ENCODE measurements at places on chromosomes 1 and 21.

DNA sequence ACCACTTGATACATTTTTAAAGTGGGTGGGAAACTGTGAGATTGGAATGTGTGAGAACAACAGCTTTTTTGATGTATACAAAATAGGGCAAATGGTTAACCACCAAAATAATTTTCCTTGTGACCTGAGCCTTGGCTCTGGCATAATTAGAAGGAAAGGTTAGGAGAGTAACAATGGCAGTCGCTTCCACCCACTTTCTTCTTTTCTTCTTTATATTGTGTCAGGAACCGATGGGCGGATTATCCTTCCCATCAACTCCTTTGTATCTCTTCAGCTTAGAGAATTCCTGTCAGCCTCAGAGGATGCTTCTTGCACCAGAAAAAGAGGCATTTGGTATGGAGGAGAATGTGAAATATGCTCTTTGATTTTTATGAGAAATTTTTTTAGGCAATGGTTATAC lies 90.6 kb downstream of the SDCCAG8 start:
- no peak for DNase-seq

DNA sequence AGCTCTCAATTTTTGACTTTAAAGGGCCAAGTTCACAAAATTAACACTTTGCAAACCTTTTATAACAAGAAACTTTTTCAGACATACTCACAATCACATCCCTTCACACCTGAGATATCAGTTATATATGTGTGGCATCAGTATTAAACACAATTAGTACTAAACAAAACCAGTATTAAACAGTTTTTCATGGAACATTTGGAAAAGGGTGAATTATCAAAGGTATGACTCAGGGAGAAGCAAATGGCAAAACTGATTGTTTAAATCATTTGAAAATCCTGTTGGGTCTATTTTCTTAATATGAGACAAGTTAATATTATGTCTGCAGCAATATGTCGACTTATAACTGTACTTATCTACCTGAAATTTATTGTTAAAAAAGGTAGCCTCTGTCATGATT lies 587.3 kb downstream of the NEGR1 start:
- no peak for DNase-seq

DNA sequence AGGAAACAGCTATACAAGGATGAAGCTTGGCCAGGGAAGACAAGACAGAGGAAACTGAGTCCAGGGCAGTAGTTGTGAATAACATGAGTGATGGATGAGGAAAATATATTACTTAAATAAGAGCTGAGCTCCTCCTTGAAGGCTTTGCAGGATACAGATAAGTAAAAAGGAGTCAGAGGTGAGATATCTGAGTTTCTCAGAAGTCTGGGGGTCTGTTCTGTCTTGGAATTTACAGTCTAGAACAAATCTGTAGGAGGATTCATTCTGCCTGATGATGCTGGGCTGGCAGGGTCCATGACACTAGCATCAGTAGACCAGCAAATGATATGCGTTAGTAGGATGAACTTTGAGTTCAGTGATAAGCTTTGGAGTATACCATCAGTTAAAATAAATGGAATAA lies 266.1 kb upstream of the POGK start:
- DNase-seq: no peak

DNA sequence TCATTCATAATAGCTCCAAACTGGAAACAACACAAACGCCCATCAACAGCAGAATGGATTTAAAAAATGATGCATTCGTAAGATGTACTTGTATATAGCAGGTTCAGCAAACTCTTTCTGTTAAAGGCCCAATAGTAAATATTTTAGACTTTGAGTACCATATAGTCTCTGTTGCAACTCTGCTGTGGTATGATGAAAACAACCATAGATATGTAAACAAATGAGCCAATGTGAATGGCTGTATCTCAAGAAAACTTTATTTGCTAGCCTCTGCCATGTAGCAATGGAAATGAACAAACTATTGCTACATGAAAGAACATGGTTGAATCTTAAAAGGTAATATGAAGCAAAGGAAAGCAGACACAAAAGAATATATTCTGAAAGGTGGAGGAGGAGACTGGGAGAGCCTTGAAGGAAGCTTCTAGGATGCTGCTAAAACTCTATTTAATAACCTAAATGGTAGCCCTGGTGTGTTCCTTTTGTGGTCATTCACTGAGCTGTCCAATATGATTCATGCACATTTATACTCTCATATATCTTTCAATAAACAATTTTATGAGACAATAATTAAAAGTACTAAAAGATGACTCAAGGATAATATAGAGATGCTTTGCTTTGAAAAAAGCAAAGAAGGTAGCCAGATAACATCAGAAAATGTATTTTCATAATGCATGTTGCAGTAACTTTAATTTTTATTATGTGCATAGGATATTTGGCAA lies 29.1 kb upstream of the FMO3 start:
- DNase-seq: no peak

DNA sequence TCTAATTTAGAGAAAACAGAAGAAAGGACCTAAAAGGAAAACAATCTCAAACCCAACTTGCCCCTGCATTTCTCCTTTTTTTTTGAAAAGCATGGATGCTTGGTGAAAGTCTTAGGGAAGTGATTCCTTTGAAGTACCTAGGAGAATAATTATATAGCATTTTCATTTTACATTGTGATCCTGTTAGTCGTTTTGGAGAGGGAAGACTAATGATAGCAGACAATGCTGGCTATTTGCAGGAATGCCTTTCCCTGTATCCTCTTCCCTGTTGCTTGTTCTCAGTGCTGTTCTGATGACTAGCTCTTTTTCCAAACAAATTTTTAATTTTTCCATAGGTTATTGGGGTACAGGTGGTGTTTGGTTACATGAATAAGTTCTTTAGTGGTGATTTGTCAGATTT lies 53.9 kb downstream of the LAMC1 start:
- peak; percentile 46 for DNase-seq

DNA sequence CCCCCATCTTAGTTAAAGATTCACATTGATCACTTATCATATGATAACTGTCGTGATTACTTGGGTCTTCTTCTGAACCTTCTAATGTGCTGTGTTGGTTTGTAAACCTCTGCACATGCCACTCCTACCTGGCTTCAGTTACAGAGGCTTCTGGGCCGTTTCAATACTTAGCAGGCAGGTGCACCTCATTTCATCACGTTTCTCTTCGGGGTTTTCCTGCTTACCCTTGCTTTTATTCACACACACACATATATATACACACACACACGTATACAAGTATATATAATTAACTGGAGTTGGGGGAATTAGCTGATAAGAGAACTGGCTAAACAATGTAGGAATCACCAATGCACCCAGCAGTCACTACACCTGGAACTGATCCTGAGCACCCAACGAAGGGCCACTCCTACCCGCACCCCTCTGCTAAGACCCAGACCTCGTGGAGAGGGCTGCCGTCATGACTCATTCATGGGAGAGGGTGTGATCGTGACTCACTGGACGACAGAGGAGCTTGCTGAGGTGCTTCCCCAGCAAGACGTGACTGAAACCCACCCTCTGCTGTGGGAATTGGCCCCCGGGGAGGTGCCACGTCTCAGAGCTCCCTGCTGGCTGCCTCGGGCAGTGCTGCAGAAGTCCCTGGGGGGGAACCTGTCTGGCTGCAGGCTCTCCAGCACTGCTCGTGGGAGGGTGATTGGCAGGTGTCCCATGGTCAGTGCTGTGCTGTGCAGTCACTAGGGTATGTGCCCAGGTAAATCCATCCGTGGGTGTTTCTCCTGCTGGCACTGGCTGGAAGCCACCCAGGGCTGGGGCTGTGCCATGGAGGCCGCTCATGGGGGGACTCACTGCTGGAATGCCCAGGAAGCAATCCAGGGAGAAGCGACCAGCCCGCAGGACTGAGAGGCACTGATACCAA lies 166.6 kb downstream of the DYRK1A start:
- DNase-seq: peak; percentile 73

DNA sequence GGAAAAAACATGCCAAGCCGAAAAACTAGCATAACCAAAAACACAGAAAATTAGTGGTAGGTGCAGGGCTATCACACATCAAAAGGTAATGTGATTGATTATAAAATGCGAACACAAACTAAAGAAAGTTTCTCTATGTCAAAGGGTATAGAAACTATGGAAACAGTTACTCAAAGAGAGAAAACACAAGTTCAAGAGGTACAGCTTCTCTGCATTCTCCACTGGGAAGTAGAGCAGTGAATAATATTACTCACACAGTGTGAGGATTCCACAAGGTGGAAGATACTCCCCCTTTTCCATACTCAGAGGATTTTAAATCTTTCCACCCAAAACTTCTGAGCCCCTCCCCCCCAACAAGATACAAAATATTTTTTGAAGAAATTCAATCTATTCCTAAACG lies 18.6 kb downstream of the AKT3 start:
- DNase-seq: no peak

DNA sequence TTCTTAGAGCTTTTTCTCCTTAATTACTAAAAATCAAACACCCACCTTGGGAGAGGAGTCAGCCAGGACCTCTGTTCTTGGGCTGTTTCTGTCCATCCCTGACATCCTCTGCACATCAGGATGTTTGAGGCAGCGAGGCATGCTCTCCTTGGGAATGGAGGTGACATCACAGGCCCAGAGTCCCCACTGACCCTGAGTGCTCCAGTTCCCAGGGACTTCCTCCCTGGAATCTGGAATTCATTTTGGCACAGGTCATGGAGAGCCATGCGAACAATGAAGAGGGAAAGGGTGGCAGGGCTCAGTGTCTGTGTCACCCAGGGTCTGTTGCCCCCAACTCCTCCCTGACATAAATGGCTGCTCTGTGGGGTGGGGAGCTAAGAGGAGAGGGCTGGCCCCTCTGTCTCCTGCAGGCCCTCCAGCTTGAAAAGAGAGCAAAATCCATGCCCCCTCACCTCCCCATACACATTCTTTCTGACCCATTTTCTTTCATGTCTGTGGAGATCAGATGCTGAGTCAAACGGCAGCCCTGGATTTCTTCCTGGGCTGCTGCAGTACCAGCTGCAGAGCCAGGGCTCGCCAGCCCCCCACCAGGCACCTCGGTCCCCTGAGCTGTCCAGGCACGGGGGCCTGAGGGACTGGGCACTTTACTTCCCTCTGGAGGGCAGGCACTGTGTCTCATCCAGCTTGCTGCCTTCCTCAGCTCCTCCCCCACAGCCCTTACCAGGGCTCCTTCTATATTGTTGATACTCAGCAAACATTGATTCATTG lies 102.0 kb downstream of the NMNAT2 start:
- DNase-seq: no peak

- DNase-seq: no peak
Observed at GRCh38 chr1:181216591-181216994, 128.1 kb downstream of the IER5 start.

GRCh38 chr1:25978403-25978802 lies 19.5 kb downstream of the PAFAH2 start:
- DNase-seq: no peak

DNA sequence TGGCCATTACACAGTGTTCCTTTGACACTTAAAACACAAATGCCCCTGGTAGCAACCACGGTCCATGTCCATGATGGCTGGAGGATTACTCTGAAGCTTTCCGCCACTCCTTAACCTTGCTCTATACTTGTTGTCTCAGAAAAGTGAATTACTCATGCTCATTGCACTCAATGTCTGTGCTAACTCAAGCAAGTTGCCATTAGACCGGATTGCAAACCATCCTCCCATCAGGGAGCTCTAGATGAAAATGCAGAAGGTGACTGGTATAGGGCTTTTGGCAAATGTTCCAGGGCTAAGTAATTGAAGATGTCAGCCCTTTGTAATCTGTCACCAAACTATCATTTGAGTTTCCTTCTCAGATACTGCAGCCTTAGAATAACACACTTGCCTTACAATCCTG lies 1288.3 kb upstream of the B3GALT2 start:
- DNase-seq: no peak

DNA sequence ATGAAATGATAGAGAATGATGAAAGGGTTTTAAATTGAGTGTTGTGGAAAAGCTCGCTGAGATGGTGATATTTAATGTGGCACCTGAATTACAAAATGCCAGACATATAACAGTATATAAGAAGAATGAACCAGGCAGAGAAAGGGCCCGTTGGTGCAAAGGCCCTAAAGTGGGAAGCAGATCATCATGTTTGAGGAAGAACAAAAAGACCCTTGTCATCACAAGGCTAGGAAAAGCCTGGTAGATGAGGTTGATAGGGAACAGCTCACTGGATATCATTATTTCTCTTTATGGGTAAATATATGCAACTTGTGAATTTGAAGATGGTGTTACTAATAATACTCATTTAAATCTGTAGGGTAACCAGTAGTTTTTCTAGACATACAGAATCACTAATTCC lies 11.0 kb downstream of the RAP1A start:
- DNase-seq: no peak

GRCh38 chr1:235892202-235892601 lies 25.5 kb upstream of the LYST start:
- no peak for DNase-seq

GRCh38 chr1:116311756-116312680 lies 61.0 kb upstream of the ATP1A1 start:
- no peak for DNase-seq

DNA sequence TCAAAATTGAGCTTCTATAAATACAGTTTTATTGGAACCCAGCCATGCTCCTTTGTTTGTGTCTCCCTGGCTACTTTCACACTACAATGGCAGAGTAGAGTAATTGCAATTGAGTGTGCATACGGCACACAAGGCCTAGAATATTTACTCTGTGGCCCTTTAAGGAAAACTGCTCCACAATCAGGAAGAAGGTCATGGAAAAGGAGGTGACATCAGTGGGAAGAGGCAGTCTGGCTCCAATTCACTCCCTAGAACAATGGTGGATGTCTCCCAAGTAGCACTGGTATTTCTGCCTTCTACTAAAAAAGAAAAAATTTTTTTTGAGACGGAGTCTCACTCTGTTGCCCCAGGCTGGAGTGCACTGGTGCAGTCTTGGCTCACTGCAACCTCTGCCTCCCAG lies 51.3 kb downstream of the KRTAP19-8 start:
- no peak for DNase-seq

DNA sequence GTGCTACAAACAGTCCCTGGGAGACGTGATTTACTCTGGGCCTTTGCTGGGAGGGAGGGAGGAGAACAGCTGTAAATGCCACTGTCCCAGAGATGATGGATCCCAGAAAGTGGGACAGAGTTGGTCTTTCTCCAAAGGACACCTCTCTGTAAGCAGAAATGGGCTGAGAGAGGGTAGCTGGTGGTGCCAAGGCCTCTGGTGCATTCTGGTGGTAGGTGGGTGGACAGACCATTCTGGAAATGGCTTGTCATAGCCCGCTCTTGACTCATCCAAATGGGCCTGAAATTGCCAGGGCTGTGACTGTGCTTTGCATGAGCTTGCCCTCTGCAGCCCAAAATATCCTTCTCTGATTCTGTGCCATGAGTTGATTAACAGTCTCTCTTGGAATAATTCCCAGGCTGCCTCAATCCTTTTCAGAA lies 36.1 kb downstream of the CCDC185 start:
- no peak for DNase-seq

GRCh38 chr1:177048314-177049069 lies 116.0 kb downstream of the ASTN1 start:
- no peak for DNase-seq

GRCh38 chr1:52157582-52157981 lies 15.7 kb downstream of the ZFYVE9 start:
- peak; percentile 50 for DNase-seq

GRCh38 chr1:116573431-116574095 lies 2.7 kb upstream of the CD58 start:
- DNase-seq: peak; percentile 45

- no peak for DNase-seq
Observed at GRCh38 chr1:160410406-160411005, 10.1 kb downstream of the VANGL2 start.

All from NCI-H226 (cell line).